Activated CD8-positive, alpha-beta memory T cell treated with anti-CD3 and anti-CD28 coated beads, Interleukin-2, amount 10 ng/mL, durations not matched to agents 7 days and 5 days (primary cell): ENCODE measurements at places on chromosomes 5 and 9. TPM values are rescaled to one million over a fixed set of nuclear protein-coding genes. Genes with fewer than 3 reads are reported as not detected.
A peak's percentile ranks its signal among the peaks of the same experiment; 100 is the strongest.

DNA sequence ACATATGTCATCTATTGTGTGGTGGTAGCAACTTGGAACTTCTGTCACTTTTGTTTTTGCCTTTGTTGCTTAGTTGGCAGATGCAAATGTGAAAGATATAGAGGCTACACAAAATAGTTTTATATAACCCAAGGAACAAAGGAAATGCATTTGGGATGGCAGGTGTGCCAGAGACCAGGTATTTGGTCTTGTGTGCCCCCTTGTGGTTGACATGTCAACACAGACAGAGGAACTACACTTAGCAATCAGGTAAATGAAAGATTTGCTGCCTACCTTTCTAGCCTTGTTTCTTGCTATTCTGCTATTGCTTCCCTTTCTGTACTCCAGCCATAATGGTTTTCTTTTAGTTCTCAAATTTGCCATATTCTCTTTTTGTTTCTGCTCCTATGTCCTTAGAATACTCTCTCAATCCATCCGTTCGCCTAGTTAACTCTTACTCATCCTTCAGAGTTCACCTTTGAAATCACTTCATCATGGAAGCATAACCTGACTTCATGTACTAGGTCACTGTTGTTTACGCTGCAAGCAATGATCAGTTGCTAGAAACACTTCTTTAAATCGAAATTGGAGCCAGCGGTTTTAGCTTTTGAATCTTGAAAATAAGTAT is 119.5 kb downstream of the TRPM3 start:
- no peaks in the 10 kb centered on the region for H3K4me1 ChIP-seq
- no peaks in the 10 kb centered on the region for H3K36me3 ChIP-seq
- no peak for DNase-seq
- no peaks in the 10 kb centered on the region for H3K27me3 ChIP-seq

DNA sequence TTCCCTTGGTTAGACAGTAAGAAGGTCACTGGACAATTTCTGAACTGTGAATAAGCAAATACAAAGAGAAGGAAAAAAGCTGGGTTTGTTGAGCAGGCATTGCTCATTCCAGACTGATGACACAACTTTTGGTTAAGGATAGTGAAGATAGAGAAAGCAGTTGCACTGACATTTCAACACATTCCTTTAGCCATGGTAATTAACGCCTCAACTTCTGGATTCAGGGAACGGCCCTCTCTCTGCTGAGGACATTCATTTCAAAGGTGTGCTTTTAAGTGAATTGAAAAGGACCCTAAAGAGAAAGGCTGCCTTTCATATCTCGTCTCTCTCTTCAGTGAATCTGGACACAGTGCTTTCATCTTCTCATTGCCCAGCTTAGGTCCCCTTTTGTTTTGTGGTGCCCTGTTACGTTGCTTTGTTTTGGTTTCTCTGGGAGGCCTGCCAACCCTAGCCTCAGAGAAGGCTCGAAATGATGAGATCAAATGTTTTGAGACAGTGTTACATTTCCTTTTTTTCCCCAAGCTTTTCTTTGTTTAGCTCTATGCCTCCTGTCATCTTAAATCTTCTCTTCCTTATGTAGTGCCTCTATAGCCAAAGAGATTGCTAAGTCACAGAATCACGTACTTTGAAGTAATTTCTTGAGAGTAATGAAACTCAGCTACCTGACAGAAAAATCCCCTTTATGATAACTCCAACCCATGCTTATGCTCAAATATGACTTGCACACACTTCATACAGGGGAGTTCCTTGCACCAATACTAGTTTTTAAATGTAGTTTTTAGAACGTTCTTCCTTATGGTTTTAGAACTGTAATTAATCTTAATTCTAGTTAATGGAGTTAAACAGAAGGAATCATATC is 94.4 kb upstream of the IFNE start:
- H3K27me3 ChIP-seq = peaks cover 10% of the 10 kb centered on the region
- H3K36me3 ChIP-seq = no peaks in the 10 kb centered on the region
- peaks cover 33% of the 10 kb centered on the region for H3K4me1 ChIP-seq
- H3K27ac ChIP-seq = peak overlapping the region; percentile 41
- DNase-seq = no peak

- no peak for DNase-seq
- H3K4me3 ChIP-seq = no peak overlapping the region
- H3K4me1 ChIP-seq = no peaks in the 10 kb centered on the region
- no peaks in the 10 kb centered on the region for H3K36me3 ChIP-seq
These were observed 148.3 kb upstream of the RUSC2 start for GRCh38 chr9:35341585-35341984.

DNA sequence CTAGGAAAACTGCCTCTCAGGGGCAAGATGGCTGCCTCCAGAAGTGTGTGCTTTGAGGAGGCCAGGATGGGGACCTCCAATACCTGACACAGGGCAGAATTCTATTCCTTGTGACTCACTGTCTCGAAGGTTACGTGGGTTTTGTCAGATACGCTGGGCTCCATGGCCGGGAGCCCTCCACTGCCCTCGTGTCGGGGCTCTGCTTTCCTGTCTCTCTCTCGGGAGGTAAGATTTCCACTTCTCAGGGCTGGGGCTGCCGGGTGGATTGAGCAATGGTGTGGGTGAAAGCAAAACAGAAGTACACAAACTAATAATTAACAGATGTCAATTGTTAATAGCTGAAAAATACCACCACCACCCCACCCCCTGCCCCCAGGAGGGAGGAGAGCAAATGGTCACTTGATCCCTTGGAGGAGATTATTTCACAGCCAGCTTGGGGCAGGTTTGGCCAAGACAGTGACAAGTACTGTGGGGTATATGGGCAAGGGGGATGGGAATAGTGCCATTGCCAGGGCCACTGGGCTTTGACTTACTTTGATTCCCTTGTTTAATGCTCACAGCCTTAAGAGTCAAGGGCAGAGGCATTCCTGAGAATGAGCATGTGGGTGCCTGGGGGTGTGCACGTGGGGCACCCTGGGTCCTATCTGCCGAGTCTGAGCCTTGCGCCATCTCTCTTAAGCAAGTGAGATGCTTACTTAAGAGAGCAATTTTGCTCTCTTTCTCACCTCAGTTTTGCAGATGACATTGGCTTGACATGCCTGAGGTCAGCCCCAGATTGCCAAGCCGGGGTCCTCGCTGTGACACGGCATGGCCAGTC is 28.8 kb upstream of the DAB2IP start:
- no peak overlapping the region for H3K27ac ChIP-seq
- H3K4me3 ChIP-seq = no peak overlapping the region
- no peaks in the 10 kb centered on the region for H3K4me1 ChIP-seq
- no peaks in the 10 kb centered on the region for H3K36me3 ChIP-seq
- no peak for DNase-seq

DNA sequence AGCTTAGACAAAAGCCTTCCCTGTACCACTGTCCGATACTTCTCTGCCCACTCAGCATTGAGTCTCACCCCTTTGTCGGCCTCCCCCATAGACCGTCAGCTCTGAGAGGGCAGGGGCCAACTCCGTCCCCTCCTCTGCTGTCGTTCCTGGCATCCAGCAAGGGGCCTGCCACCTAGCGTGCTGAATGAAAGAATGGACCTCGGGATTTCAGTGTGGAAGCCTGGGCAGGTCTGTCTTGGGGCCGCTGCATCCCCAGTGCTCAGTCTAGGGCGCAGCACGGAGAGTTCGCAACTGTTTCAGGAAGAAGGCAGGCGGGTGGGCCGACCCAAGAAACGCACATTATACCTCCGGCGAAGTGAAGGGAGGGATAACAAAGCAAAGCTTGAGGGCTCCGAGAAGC is 1.5 kb upstream of the TOR1B start:
- no peaks in the 10 kb centered on the region for H3K27me3 ChIP-seq
- peak overlapping the region; percentile 41 for H3K4me3 ChIP-seq
- no peak overlapping the region for H3K27ac ChIP-seq
- no peak for DNase-seq
- H3K4me1 ChIP-seq = peaks cover 32% of the 10 kb centered on the region
- peaks cover 19% of the 10 kb centered on the region for H3K36me3 ChIP-seq

DNA sequence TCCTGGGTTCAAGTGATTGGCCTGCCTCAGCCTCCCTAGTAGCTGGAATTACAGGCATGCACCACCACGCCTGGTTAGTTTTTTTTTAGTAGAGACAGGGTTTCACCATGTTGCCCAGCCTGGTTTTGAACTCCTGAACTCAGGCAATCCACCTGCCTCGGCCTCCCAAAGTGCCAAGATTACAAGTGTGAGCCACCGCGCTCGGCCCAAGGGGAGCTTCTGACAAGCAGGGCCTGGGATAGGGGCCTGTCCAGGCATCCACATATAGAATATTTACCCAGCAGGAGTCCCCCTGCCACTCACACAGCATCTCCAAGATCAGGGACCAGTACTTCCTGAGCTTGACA is 10.1 kb downstream of the IRF1 start:
- peaks cover 44% of the 10 kb centered on the region for H3K36me3 ChIP-seq
- peak overlapping the region; percentile 72 for H3K27ac ChIP-seq
- no peak for DNase-seq
- H3K4me1 ChIP-seq = peaks cover 78% of the 10 kb centered on the region
- no peak overlapping the region for H3K4me3 ChIP-seq

GRCh38 chr9:133877327-133877726 is 114.8 kb downstream of the VAV2 start:
- H3K27me3 ChIP-seq = no peaks in the 10 kb centered on the region
- no peak overlapping the region for H3K27ac ChIP-seq
- DNase-seq = no peak

DNA sequence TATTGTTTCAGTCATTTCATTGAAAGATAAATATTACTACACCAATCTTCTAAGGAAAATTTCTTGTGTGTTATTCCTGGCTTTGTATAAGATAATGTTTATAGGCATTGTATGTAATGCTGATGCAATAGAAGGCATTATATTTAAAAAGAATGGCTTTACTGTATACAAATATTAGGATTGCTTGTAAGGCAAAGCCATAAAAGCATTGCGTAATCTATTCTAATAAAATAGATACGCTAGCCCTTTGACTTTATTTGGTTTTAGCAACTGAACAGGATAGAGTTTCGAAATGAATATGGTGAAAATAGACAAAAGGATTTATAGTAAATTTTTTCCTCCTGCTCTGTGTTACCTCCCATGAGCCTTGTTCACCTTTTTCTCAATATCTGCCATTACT is 5.5 kb upstream of the LYSMD3 start:
- H3K27me3 ChIP-seq = peaks cover 51% of the 10 kb centered on the region
- H3K36me3 ChIP-seq = no peaks in the 10 kb centered on the region
- no peak for DNase-seq
- H3K27ac ChIP-seq = no peak overlapping the region
- no peak overlapping the region for H3K4me3 ChIP-seq
- H3K4me1 ChIP-seq = no peaks in the 10 kb centered on the region

- no peaks in the 10 kb centered on the region for H3K4me1 ChIP-seq
- H3K27me3 ChIP-seq = peaks cover 6% of the 10 kb centered on the region
- no peak for DNase-seq
- H3K4me3 ChIP-seq = no peak overlapping the region
These were observed 157.2 kb upstream of the RETREG1 start for GRCh38 chr5:16773991-16774390.

DNA sequence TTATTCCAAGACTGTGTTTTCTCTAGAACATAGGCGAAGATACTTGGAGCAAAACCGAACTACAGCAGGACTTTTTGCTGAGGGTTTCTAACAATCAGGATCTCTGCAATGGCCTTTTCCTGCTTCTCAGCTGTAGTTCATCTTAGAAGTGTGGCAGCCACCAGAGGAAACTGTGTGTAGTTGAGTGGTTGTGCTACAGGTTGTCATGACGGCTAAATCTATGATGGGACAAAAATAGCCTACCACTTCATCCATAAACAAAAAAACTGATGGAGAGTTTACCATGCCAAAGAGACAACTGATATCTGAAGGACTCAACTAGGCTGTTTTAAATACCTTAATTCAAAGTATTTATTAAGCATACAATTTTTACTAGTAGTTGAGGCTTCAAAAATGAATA is 28.2 kb upstream of the DMAC1 start:
- no peak overlapping the region for H3K27ac ChIP-seq
- no peak overlapping the region for H3K4me3 ChIP-seq
- no peaks in the 10 kb centered on the region for H3K27me3 ChIP-seq
- DNase-seq = no peak

DNA sequence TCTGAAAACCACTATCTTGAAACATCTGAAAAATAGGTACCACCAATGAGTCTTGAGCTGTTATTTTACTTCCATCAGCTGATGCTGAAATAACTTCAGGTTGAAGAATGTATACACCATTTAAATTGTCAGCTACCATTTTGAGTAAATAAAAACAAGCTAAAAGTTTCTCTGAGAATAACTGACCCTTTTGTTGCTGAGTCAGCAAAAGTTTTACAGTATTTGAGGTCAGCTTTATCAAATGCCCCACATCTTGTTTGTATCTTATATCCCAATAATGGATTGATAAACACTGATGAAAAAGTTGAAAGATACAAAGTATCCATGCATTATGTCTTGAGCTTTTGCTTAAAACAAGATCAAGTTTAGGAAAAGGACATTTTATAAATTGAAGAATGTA is 22.8 kb downstream of the CPLANE1 start:
- no peak overlapping the region for H3K4me3 ChIP-seq
- H3K27ac ChIP-seq = no peak overlapping the region
- DNase-seq = no peak
- H3K4me1 ChIP-seq = no peaks in the 10 kb centered on the region
- H3K36me3 ChIP-seq = peaks cover 15% of the 10 kb centered on the region

DNA sequence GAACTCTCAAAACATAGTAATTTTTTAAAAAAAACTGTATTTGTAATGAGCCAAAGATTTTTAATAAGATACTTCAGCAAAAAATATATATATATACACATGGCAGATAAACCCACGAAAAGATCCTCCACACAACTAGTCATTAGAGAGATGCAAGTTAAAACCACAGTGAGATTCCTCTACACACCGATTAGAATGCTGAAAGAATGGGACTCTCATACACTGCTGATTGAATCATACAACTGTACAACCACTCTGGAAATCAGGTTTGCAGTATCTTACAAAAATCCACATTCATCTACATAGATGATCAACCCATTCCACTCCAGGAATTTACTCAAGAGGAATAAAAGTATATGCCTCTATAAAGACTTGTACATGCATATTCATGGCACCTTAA is 43.7 kb downstream of the RASEF start:
- no peaks in the 10 kb centered on the region for H3K36me3 ChIP-seq
- H3K4me1 ChIP-seq = no peaks in the 10 kb centered on the region
- H3K27ac ChIP-seq = no peak overlapping the region
- no peak for DNase-seq

GRCh38 chr9:68507130-68507805 is 33.4 kb downstream of the TMEM252 start:
- H3K4me3 ChIP-seq = no peak overlapping the region
- no peaks in the 10 kb centered on the region for H3K27me3 ChIP-seq
- H3K27ac ChIP-seq = no peak overlapping the region
- H3K4me1 ChIP-seq = no peaks in the 10 kb centered on the region

- H3K4me1 ChIP-seq = no peaks in the 10 kb centered on the region
- H3K27ac ChIP-seq = no peak overlapping the region
- DNase-seq = no peak
- no peaks in the 10 kb centered on the region for H3K36me3 ChIP-seq
- no peaks in the 10 kb centered on the region for H3K27me3 ChIP-seq
- no peak overlapping the region for H3K4me3 ChIP-seq
These were observed 294.8 kb downstream of the ASTN2 start for GRCh38 chr9:117120061-117120460.

EFNA5 gene
- total RNA-seq = not detected

ANKRD18B gene
- 0.33 TPM for total RNA-seq

ACTL7A gene
- total RNA-seq = not detected

NRARP gene
- total RNA-seq = 4.5 TPM

LCN2 gene
- not detected for total RNA-seq

SMC2 gene
- 68.8 TPM for total RNA-seq

ERAP2 gene
- 105 TPM for total RNA-seq
